ENCODE measurements at places on chromosomes 5 and 9.

GRCh38 chr9:137492464-137493363 is 33.6 kb upstream of the NSMF start:
- DNase-seq, result no peak

- DNase-seq, result no peak
Observed at GRCh38 chr9:130918826-130919558, 20.1 kb downstream of the FIBCD1 start.

- DNase-seq, result no peak
Observed at GRCh38 chr9:37025071-37025822, 8.8 kb downstream of the PAX5 start.

DNA sequence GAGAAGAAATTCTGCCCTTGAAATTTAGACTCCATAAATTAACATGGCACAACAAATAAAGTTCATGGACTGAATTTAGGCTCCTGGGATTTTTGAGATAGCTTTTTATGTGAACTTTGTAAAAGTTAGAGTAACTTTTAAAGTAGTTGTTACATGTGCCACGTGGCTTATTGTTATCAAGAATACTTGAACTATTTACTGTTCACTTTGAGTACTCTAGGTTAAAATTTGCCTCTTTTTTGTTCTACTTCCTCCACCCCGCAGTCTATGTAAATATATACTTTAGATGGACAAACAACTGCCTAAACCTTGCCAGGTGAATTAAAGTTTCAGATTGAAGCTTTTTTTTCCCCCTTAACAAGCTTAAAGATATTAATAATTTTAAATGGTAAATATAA is 457.9 kb downstream of the RAB3C start:
- DNase-seq, result no peak

GRCh38 chr9:81292056-81292805 is 397.1 kb downstream of the TLE1 start:
- no peak for DNase-seq

- DNase-seq, result no peak
Observed at GRCh38 chr5:98602534-98603112, 170.8 kb upstream of the RGMB start.

- no peak for DNase-seq
Observed at GRCh38 chr9:72048850-72049249, 11.6 kb downstream of the C9orf57 start.

- DNase-seq, result no peak
Observed at GRCh38 chr5:15425766-15426165, 74.2 kb upstream of the FBXL7 start.

- no peak for DNase-seq
Observed at GRCh38 chr5:172779691-172780341, 8.8 kb upstream of the DUSP1 start.

GRCh38 chr9:32292611-32293010 is 91.8 kb upstream of the ACO1 start:
- no peak for DNase-seq

GRCh38 chr5:19534751-19535150 is 453.2 kb downstream of the CDH18 start:
- DNase-seq, result no peak

- no peak for DNase-seq
Observed at GRCh38 chr9:16203729-16204573, 651.1 kb downstream of the CCDC171 start.

- no peak for DNase-seq
Observed at GRCh38 chr5:95878417-95879323, 56.1 kb upstream of the GLRX start.

- DNase-seq, result no peak
Observed at GRCh38 chr5:124176692-124177091, 569.7 kb downstream of the ZNF608 start.

- DNase-seq, result no peak
Observed at GRCh38 chr5:170265522-170265921, 32.1 kb downstream of the LCP2 start.

- DNase-seq, result no peak
Observed at GRCh38 chr5:68708156-68708841, 385.5 kb upstream of the SLC30A5 start.

DNA sequence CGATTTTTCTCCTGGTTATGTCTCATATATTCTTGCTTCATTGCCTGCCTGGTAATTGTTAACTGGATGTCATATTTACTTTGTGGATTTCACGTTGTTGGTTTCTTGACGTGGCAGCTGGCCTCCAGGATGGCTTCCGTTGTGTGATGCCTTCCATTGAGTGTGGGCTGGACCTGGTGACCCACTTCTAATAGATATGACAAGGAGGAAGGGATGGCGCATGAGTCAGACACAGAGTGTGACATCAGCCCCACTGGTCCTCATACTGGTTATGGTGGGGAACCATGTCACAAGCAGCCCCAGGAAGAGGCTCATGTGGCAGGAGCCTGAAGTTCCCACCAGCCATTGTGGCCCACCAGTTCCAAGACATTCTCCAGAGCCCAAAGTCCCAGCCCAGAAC is 6.4 kb upstream of the PAEP start:
- no peak for DNase-seq

- DNase-seq, result no peak
Observed at GRCh38 chr9:81969971-81970370, 18.6 kb upstream of the SPATA31D1 start.

DNA sequence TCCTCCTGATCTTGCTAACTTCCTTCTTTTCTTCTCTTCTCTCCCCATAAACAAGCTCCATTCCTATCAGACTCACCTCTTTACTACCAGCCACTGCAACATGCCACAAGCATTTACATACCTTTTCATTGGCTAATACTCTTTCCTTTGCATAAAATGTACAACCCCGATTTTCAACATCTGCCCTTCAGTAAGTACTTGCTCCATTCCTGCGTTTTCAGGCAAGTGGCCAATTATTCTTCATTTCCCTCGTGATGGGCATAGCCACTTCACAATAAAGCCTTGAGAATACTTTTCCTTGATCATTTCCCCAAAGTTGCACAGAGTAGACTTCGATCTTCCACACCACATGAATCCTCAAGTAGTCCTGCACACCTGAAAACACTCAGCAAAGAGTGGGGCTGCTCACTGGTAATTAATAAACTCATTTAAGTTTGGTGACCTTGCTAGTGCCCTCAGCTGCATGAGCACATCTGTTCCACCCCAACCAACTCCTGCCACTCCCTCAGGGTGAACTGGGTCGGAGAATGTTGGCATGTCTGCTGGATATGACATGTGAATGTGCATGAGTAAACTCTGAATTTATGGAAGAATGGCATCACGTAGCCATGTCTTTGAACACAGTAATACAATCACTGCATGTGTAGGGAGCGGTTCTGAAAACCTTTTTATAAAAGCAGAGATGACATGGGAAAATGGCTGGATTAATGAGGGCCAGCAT is 535.8 kb downstream of the SEMA5A start:
- DNase-seq, result no peak

- no peak for DNase-seq
Observed at GRCh38 chr5:87136096-87136495, 131.6 kb upstream of the RASA1 start.

DNA sequence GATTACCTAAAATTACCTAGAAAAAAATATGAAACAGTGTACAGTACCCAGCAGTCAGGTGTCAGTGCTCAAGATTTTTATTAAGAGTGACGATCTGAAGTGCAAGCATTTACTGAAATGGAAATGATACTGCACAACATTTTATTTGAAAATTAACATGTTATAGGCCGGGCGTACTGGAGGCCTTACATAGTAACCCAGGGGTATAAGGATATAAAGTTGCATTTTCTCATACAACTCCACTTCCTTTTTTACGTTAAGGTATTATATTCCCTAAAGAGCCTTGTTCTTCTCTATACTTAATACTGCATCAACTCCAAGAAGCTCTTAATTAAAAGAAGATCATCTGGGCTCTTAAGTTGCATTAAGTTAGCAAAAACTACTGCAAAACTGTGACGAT is 3.3 kb downstream of the MAT2B start:
- no peak for DNase-seq

DNA sequence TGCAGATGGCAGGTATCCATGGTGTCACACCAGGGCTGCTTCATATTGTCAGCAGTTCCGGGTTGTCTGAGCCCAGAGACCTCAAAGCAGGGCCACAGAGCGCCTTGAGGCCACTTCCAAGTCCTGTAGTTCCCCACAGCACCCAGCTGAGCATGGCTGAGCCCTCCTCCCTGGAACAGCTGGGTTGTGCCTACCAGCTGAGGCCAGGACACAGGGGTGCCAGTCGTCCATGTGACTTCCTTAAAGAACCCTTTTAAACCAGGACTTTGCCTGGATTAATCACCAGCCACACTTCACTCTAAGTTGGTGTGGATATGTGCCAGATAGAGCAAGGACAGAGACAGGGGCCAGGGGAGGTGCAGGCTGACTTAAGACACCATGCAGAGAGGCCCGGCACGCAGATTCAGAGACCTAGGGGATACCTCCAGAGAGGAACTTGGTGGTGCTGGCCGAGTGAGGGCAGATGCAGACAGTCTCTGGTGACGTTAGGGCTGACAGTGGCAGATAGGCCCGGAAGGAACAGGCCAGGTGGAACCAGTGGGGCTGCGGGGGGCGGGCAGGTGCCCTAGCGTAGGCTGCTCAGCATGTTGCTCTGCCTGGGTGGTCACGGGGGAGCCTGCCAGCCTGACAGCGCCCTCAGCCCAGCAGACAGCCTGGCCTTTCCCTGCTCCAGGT is 142.7 kb downstream of the CACNA1B start:
- no peak for DNase-seq

- no peak for DNase-seq
Observed at GRCh38 chr5:150068472-150068871, 17.9 kb downstream of the CSF1R start.

DNA sequence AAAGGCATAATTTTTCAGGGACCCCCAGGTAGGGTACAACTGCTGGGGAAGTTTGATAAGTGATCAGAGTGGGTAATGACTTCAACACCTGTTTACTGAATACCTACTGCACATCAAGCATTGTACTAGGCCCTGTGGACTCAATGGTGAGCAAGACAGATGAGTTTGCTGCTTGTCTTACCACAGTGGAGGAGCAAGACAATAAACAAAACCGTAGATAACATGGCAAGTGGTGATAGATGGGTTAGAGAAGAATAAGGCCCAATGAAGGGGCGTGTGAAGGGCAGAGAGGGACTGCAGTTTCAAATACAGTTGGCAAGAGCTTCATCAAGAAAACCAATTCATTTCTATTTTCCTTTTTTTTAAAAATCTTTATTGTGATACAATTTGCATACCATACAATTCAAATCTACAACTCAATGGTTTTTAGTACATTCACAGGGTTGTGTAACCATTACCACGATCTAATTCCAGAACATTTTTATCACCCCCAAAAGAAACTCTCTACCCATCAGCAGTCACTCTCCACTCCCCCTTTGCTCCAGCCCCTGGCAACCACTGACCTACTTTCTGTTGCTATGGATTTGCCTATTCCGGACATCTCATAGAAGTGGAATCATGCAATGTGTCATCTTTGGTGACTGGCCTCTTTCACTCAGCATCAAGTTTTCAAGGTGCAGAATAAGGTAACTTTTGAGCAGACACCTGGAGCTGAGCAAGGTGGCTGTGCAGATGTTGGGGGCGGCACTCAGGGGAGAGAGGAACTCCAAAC is 31.9 kb upstream of the HAND1 start:
- no peak for DNase-seq

- DNase-seq, result no peak
Observed at GRCh38 chr5:127558273-127558672, 40.8 kb downstream of the PRRC1 start.

DNA sequence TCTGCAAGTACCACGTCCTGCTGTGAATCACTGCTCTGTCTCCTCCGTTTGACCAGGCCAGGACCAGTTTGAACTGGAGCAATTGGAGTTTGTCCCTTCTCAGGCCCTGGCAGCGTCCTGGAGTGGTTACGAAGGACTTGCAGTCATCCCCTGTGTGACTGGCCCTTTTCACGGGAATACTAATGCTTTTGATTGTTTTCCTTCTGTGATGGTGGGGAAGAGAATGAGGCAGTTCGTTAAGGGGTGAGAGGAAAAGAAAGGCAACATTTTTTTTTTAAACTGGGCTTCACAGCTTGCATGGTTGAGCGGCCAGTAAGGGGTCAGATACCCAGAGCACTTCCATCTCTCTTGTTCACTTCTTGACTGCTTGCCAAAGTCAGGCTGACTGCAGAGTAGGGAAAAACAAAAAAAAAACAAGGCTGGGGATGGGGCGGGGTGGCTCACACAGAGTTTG is 153.5 kb upstream of the STK32A start:
- no peak for DNase-seq

GRCh38 chr5:14296533-14297331 is 153.6 kb downstream of the TRIO start:
- DNase-seq, result no peak

DNA sequence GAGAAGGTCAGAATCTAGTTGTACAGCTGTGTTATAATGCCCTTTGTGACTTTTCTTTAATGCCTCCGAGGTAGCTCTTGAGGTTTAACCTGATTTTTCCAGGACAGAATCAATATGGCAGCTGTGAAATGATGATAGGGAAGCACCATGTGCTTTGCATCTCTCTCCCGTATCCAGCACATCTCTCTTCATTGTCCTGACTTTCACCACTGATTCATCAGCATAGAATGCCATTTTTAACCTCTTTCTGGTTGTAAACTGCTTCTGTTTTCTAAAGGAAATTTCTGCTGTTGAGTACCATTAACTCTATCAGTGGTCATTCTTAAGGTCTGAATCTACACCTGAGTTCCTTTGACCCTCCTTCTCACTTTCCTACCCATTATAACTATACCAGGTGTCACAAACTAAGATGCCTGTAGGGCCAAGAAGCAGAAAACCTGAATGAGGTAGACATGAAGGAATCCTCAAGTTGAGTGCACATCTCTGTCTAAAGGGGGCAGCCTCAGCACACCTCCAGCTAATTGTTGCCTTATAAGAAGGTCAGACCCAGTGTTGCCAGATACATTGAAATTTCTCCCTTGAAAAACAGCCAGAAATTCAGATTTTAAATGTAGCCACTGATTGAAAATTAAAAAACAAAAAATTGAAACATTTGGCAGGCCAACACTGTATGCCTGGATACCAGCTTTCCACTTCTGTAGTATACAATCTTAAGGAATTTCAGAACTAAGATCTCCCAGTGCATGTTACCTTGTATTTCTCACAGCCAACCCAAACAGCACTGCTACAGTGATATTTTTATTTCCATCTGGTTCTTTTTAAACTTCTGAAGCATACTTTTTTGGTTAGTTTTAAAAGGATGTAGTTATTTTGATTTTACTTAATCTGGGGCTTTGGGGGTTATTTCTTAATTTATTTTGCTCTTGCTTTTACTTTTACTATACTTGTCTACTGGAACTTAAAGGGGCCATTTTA is 35.8 kb upstream of the TLX3 start:
- no peak for DNase-seq

- no peak for DNase-seq
Observed at GRCh38 chr9:81512641-81513040, 176.7 kb downstream of the TLE1 start.
